ENCODE measurements at places on chromosomes 5 and 9.

DNA sequence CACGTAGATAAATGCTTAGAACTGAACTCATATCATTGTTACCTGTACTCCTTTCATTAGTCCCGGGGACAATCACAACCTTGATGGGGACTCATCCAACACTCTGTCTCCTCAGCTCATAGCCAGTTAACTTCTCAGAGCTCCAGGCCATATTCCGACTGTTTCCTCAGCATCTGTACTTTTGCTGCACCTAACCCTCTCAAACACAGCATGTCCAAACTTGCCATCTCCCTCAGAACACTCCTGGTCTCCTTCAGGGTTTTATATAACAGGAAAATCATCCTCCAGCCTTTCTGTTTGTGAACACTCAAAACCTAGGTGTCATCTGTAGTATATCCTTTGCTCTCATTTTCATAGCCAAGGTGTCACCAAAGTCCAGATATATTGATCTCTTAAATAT, 150.5 kb downstream of the CDH6 start:
- DNase-seq: no peak

DNA sequence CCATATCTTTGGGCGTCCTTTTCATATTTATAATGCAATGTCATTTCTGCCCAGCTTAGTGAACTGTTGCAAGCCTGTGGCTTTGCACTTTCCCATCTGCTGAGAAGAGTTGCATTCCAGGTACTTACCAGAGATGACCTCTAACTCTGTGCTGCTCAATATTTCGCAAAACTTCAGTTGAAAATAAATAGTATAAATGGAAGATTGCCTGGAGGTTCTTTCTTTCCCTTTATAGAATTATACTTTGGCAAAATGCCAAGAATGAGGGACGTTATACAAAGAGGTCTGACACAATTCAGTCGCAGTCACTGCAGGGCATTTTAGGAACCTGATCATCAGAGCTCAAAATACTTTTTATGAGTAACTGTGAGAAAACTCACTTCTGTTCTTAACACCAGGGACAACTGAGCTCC, 18.9 kb upstream of the VLDLR start:
- peak; percentile 38 for DNase-seq

- DNase-seq: no peak
These were observed 16.5 kb upstream of the SPARC start for GRCh38 chr5:151703227-151703626.

DNA sequence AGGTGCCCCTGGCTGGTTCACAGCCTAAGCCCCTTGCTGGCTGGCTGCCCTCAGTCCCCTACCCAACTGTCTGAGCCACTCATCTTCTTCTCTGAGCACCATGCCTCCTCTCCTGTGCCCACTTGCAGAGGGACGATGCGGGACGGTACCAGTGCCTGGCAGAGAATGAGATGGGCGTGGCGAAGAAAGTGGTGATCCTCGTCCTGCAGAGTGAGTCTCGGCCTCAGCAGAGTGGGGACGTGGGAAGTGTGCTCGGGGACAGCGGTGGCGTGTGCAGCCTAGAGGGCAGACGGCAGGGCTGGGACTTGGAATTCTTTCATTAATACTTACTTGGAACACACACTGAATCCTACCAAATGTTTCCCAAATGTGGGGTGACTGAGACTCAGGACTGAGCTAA, 34.3 kb upstream of the ASS1 start:
- no peak for DNase-seq

GRCh38 chr5:54570916-54571315, 53.4 kb downstream of the SNX18 start:
- no peak for DNase-seq

DNA sequence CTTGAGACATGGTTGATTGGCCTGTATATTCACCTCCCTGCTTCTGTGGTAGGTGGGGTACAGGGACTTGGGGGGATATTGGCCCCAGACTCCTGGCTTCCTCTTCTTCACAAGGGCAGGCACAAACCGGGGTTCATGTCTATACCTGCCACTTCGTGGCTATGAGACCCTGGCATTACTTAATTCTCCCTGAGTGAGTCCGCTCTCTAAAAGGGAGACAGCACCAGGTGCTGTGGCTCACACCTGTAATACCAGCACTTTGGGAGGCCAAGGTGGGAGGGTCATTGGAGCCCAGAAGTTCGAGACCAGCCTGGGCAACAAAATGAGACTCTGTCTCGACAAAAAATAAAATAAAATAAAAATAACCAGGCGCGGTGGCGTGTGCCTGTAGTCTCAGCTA, 178.5 kb downstream of the GABBR2 start:
- no peak for DNase-seq

- no peak for DNase-seq
These were observed 166.8 kb downstream of the ARHGEF28 start for GRCh38 chr5:73792687-73793320.

DNA sequence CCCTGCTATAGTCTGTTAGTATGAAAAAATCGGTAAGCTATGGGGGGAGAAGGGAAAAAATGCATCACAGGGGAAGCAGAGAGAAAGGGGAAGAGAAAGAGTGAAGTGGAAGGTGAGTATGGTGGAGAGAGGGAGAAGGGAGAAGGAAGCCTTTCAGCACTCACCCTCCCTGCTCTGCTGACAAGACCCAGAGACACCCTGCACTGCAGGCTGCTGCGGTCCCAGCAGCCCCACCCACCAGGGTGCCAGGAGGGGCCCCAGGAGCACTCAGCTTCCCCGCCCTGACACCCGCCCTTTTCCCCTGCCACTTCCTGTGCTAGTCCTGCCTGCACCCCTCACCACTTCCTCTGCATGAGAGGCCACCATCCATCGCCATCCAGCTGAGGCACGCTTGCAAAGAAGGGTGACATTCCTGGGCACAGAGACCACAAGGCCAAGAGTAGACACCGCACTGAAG, 12.7 kb downstream of the STK10 start:
- DNase-seq: no peak

- DNase-seq: no peak
These were observed 24.8 kb downstream of the TTC1 start for GRCh38 chr5:160033546-160034252.

DNA sequence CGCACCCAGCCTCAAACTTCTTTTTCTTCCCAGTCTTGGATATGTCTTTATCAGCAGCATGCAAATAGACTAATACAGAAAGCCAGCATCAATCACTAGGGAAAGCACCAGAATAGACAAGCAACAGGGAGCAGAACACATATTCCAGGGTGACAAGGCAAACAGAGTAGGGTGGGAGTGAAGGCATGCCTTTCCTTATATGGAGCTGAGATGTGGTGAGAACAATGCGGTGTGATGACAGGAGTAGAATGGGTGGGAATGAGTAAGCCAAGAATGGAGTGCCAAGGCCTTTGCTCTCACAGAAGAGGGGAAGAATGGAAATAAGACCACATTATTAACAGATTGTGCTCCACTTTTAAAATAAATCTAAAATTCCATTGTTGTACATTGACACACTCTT, 115.6 kb downstream of the CETN3 start:
- no peak for DNase-seq

GRCh38 chr5:96597438-96598020, 64.6 kb upstream of the CAST start:
- DNase-seq: no peak

DNA sequence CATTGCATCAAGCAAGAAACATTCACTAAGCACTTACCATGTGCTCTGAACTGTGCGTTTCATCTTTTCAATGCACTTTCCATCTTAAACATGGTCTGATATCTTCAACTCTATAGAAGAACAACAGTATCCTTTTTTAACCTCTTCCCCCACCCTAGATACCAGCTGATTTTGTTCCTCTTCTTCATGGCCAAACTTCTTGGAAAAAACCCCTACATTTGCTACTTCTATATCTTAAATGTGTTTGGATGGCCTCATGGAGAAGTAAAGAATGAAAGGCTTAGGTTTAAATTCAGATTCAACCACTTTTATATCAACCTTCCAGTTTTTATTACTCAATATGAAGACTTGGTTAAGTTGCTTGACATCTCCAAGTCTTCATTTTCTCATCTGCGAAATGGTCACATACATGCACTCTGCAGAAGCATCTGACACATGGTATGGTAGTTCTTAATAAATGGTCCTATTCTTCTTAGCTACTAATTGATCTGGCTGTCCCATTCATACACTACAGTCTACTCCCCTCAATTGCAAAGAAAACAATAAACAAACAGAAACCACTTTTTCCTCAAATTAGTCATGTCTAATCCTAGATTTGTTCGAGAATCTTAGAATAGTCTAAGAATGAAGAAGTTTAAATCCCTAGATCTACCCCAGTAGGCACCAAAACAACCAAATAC, 59.4 kb downstream of the FYB1 start:
- DNase-seq: no peak

DNA sequence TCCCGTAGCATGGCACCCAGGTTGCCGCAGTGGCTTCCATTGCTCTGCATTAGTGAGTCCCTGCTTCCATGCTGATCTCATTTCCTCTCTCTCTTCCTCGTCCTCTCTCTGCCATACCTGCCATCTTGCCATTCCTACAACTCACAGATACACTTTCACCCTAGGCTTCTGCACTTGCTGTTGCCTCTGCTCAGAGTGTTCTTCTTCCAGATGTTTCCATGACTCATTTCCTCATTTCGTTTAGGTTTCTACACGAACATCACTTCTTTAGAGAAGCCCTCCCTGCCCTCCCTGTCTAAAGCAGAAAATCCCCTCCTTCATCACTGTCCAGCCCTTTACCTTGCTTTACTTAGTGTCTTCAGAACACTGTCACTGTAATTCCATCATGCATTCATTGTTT, 115.2 kb upstream of the WWC1 start:
- DNase-seq: no peak

DNA sequence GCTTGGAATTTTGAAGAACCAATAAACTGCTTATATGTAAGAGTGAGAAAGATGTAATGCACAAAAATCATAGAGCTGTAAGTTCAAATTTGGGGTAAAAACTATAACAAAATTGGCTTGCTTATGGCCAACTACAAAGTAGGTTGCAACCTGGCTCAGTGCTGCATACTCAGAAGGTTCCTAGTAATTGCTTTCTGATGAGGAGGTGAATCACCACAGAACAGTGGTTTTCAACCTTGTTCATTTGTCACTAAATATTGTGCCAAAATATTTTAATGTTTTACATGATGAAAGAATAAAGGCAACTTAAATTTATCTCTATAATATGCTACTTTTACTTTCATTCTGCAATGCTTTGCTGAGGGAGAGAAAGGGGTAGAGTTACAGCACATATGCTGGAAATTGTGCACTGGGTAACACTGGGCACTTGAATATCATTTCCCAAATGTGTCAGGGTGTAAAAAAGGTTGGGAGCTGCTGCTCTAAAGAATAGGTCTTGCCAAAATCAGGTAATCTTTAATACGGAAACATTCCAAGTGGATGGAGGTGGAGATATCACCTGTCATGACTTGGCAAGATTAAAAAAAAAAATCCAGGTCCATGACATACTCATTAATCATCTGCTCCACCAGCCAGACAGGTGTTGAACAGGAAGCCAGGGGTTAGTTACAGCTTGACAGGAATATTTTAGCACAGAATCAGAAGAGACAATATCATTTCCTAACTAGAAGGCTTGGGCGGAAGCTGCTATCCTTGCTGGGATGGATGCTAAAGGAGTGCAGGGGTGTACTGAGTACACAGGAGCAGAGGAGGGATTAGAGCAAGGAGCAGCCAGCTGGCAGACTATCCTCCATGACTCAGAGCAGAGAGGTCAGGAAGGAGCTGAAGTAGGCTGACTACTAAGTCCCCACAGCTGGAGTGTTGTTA, 34.6 kb upstream of the CCL21 start:
- DNase-seq: peak; percentile 11

- no peak for DNase-seq
These were observed 32.5 kb downstream of the FAM240B start for GRCh38 chr9:38687389-38687842.
